ENCODE measurements at places on chromosomes 7 and 10. TPM values are rescaled to one million over a fixed set of nuclear protein-coding genes. Genes with fewer than 3 reads are reported as not detected.

Gene LIPK
- total RNA-seq, result not detected

Gene CALML5
- total RNA-seq, result not detected

Gene LRGUK
- total RNA-seq, result 0.13 TPM

Gene NME8
- not detected for total RNA-seq
